ENCODE measurements at places on chromosomes 5 and 9.
A peak's percentile ranks its signal among the peaks of the same experiment; 100 is the strongest.

DNA sequence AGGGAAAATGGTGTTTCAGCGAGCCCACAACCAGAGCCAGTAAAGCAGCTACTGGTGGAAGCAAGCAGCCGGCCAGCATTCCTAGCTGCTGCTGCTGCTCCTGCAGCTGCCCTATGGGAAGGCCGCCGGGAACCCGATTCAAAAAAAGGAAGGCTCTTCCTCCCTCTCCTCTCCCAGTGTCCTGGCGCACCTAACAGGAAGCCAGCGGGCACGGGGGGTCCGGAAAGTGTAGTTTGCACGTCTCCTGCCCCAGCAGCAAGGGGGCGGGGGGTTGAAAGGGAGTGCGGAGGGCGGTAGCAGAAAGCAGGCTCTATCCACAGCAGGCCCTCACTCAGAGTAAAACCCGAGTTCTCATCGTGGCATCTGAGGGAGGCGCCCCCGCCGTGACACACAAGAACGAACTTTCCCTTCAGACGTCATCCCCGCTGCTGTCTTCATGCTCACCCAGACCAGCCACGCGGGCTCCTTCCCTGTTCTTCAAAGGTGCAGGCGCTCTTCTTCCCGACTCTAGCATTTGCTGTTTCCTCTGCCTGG, 16.5 kb downstream of the GRXCR2 start:
- DNase-seq, result peak; percentile 56

- peak; percentile 18 for DNase-seq
Observed at GRCh38 chr5:176407456-176408251, 8.7 kb downstream of the CLTB start.

- DNase-seq, result no peak
Observed at GRCh38 chr5:8391911-8392310, 523.0 kb downstream of the MTRR start.

GRCh38 chr9:105978826-105979225, 284.5 kb downstream of the TMEM38B start:
- no peak for DNase-seq

DNA sequence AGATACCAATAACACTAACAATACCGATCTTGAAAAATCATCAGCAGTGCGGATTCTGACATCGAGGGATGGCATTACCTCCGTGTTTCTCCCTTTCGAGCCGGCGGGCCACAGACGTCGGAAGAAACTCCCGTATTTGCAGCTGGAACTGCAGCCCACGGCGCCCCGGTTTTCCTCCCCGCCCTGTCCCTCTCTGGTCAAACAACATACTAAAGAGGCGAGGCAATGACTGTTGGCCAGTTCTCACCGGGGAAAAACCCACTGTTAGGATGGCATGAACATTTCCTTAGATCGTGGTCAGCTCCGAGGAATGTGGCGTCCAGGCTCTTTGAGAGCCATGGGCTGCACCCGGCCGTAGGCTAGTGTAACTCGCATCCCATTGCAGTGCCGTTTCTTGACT, 32.8 kb downstream of the OLFM1 start:
- DNase-seq, result no peak

GRCh38 chr9:16689351-16689938, 181.0 kb downstream of the BNC2 start:
- DNase-seq, result no peak
